COLO829 (cell line): ENCODE measurements at places on chromosomes 12 and 14.

DNA sequence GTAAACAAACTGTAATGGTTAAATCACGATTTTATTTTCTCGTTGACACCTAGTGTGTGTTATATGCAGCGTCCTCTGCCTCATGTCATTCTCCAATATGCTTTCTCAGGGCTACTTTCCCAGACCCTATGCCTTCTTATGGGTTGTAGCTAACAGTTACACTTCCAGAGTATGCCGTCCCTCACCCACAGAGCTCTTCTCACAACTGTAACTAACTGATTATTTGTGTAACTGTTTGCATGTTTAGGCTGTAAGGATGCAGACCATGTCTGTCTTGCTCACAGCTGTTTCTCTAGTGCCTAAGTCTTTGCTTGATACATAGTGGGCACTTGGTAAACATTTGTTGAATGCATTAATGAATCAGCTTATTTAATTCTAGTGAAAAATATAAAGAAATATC is 417.5 kb downstream of the ZFP36L1 start:
- DNase-seq = no peak

- DNase-seq = no peak
These were observed 38.6 kb downstream of the VWF start for GRCh38 chr12:6085841-6086240.

DNA sequence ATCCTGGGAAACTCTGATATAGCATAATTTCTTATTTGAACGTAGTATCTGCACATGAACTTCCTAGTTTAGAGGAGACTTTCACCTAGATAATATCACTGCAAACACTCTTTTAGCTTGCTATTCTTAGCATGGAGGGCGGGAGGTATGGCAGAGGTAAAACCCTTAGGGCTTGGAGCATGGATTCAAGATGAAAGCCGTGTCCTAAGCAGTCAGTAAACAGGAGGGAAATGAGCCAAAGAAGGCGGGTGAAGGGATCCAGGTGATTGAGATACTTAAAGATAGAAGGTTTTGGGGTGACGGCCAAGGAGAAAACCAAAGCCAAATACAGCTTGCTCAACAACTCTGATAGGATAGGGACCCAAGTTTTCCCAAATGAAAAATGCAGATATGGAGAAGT is 107.1 kb upstream of the BCAT1 start:
- no peak for DNase-seq

DNA sequence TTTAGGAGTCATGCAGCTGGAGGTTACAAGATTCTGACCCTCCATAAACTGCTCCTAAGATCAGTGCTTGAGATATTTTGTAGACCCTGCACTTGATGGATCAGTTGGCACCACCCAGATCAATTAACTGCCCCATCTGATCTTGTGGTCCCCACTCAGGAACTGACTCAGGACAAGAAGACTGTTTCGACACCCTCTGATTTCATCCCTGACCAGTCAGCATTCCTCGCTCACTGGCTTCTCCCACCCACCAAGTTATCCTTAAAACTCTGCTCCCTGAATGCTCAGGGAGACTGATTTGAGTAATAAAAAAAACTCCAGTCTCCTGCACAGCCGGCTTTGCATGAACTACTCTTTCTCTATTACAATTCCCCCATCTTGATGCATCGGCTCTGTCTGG is 360.2 kb downstream of the GALC start:
- no peak for DNase-seq

GRCh38 chr12:18690653-18691052 is 47.2 kb downstream of the PLCZ1 start:
- no peak for DNase-seq

DNA sequence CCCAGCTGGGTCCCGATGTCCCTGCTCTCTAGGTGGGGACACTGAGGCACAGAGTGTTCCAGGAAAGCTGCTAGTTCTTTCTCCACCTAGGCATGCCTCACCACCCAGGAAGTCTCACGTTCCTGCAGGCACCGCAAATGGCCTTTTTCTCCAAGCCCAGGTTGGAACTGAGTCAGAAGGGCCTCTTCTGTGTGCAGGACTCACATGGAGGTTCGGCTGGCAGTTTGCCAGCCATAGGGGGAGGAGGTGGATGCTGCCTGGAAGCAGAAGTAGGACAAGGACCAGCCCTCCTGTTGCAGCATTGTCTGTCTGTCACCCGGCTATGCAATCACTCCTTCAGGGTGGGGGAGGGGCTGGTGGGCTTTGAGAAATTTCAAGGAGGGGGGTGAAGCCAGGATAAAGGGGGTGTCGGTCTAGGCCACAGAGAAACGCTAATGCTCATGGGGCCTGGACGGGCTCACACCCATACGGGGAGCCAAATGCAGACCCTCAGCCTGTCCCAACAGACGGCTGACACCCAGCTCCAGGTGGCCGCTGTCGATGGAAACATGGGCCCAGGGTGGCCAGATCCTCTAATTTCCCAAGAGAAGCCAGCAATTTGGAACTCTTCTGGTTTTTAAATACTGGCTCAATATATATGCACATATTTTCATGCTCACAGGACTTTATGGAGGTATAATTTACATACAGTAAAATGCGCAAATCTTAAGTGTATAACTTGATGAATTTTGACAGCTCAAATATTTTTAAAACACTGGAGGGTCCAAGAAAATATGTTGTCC is 120.5 kb downstream of the PHETA1 start:
- DNase-seq = no peak

DNA sequence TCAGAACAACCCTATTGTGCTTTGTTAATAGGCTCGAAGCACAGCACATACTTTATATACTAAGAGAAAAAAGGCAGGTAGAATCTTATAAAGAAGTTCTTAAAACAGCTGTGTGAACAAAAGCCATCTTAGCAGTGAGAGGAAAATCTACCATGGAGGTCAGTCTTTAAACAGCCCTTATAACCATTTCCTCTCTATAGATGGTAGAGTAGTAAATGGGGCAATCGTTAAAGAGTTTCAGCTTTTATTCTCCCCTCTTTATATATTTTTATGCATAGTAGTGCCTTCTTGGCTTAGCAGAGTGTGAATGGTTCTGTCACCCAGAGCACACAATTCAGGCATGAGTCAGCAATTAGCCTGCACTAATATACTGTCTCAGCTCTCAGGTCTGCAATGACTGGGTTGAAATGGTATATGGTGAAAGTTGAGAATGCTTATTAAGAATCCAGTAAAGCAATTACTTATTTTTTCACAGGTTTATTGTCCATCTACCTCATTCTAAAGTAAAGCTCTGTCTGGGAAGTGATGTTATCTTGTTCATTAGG is 305.0 kb downstream of the NELL2 start:
- no peak for DNase-seq

GRCh38 chr12:116393859-116394650 is 116.6 kb upstream of the MED13L start:
- no peak for DNase-seq

- DNase-seq = peak; percentile 82
These were observed 29.5 kb upstream of the RHOJ start for GRCh38 chr14:63174760-63175191.

DNA sequence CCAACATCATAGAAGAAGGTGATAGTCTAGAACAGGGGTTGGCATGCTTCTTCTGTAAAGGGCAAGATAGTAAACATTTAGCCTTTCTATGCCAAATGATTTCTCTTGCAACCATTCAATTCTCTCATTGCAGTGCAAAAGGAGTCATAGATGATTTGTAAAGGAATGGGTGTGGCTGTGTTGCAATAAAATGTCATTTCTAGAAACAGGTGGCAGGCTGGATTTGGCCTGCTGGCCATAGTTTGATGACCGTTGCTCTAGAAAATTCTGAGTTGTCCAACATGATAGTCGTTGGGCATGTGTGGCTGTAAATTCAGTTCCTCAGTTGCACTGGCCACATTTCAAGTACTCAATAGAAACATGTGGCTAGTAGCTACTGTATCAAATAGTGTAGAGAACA is 21.7 kb downstream of the SMCO2 start:
- DNase-seq = no peak

DNA sequence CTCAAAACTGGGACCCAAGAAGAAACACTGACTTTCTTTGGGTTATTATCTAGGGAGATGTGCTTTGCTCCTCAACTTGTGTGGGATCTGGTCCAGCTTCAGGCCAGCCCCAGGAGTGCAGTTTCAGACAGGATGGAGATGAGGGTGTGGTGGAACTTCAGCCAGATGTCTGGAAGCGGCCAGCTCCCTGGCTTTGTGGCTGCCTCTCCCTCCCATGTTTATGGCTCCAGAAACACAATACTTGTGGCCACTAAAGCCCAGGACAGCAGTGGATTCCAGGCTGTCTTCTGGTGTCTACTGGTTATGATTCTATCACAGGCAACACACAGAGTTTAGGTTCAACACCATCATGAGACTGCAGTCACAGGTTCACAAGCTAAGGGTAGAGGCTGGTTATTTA is 44.2 kb upstream of the EMP1 start:
- DNase-seq = no peak

DNA sequence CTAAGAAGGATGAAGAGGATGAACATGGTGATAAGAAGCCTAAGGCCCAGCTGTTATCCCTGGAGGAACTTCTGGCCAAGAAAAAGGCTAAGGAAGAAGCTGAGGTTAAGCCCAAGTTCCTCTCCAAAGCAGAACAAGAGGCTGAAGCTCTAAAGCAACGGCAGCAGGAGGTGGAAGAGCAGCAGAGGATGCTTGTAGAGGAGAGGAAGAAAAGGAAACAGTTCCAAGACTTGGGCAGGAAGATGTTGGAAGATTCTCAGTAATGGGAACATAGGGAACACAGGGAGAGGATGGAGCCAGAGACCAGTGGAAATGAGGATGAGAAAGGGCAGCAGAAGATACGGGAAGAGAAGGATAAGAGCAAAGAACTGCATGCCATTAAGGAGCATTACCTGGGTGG is 27.5 kb upstream of the KRT77 start:
- DNase-seq = no peak

DNA sequence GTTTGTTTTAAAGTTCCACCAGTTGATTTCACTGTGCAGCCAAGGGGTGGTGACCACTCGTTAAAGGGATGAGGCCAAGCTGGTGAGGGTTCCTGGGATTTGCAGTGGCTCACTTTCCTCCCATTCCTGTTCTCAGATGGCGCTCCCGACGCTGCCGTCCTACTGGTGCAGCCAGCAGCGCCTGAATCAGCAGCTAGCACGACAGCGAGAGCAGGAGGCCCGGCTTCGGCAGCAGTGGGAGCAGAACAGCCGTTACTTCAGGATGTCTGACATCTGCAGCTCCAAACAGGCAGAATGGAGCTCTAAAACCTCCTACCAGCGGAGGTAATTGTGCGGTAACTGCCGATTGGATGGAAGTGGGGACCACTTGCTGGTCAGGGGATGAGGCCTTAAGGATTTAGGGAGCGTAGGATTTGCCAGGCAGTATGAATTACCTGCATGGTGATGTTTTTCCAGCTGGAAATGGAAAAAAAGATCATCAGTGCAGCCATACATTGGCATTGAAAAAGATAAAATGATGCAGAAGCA is 2.9 kb downstream of the TCHP start:
- DNase-seq = no peak

- DNase-seq = no peak
These were observed 758.3 kb downstream of the C12orf50 start for GRCh38 chr12:87270919-87271318.

DNA sequence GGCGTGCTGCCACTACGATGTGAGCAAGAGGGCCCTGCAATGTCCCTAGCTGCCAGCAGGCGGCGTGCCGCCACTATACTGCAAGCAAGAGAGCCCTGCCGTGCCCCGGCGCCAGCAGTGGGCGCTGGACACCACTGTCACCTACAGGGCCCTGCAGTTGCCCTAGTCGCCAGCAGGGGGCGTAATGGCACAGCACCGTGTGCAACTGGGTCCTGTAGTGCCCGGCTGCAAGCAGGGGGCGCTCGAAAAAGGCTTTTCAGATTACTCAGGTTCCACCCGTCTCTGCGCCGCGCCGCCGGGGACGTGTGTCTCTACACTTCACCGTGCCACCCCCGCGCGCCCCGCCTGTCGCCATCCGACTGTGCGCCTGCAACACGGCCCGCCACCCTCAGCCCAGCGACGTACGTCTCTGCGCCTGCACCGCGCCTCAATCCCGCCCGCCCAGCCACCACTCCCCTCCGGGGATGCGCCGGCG is 1356.9 kb downstream of the TMEM121 start:
- DNase-seq = no peak

GRCh38 chr14:75298187-75298965 is 19.7 kb downstream of the FOS start:
- DNase-seq = no peak

- no peak for DNase-seq
These were observed 213.7 kb upstream of the SYT10 start for GRCh38 chr12:33653362-33653761.

DNA sequence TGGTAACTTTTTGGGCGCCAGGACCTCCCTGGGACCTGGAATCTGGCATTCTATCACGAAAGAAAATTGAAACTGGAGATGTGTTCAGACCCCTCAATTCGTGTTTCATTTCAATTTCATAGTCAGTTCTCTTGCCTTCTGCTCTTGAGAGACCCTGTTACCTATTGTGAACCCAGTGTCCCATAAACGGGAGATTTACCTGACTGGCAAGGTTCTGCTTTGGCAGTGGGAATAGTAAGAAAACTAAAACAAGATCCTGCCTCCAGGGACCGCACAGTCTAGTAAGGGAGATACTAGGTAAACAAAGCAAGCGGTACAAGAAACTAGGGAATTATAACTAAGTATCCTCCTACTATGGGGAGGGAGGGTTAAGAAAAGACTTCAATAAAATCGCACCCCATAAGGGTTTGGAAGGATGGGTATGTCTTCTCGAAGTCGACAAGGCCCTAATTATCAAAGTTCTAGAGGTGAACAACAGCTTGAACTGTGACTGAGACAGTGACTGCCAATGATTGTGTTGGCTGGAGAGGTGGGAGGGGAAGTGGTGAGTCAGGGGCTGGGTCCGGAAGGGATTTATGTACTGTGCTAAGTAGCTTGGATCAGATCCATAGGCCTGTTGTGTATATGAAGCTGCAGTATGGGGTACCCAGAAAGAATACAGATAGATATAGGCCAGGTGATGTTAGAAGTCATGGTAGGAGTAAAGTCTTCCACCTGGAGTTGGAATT is 754 bp downstream of the ACSS3 start:
- DNase-seq = peak; percentile 63

DNA sequence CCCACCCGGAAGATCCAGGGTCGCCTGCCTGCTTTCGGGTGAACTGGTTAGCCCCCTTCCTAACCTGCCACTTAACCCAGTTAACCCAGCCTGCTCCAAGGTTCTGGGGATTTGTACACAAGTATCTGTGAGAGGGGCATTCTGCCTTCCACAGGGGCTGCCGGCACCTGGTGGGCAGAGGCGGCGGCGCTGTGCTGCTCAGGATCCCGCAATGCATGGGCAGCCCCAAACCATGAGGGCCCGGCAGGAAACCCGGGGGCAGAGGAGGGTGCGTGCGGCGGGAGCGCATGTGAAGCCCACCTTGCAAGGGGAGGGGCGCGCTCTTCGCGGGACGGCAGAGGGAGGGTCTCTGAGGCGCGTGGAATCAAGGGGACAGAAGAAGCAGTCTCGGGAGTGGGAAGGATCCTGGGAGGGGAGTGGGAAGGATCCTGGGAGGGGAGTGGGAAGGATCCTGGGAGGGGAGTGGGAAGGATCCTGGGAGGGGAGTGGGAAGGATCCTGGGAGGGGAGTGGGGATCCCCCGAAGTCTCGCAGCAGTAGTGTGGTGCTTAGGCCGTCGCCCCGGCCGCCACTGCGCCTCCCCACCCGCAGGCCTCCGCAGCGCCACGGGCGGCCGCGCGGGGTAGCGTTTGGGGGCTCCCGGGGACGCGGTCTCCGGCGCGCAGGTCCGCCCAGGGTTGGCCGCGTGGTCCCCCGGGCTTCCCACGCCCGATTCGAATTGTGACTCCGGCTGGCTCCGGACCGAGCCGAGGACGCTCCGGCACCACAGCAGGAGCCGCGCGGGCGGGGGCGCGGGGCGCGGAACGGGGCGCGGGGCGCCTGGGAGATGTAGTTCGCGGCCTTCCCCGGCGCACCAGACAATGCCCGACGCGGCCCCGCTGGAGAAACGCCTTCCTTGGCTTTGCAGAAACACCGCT is 4.9 kb upstream of the MTA1 start:
- peak; percentile 28 for DNase-seq
